Upper lobe of left lung (tissue), 6 donors: ENCODE measurements at places on chromosomes 11 and 22. TPM values are rescaled to one million over a fixed set of nuclear protein-coding genes. Genes with fewer than 3 reads are reported as not detected.
A peak's percentile ranks its signal among the peaks of the same experiment; 100 is the strongest.

SHANK2 gene
- 277 TPM for total RNA-seq

NCF4 gene
- 28.2 TPM for total RNA-seq

OTOG gene
- total RNA-seq = not detected

GGTLC2 gene
- total RNA-seq = 5.2 TPM

DNA sequence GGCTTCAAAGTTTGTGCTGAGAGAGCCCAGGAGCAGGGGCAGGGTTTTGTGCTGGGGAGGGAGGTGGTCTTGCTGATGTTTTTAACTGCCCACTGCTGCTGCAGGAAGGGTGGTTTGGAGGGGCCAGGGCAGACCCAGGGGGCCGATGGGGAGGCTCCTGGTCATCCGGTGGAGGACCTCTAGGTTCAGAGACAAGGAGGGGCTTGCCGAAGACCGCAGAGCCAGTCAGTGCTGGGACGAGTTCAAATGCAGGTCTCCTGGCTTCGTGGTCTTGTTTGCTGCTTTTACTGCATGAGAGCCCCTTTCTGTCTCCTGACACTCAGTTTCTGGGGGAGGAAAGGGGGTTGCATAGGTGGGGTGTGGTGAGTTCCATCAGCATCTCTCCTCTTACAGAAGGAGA lies 26.0 kb downstream of the CACNA1I start:
- DNase-seq = no peak

DNA sequence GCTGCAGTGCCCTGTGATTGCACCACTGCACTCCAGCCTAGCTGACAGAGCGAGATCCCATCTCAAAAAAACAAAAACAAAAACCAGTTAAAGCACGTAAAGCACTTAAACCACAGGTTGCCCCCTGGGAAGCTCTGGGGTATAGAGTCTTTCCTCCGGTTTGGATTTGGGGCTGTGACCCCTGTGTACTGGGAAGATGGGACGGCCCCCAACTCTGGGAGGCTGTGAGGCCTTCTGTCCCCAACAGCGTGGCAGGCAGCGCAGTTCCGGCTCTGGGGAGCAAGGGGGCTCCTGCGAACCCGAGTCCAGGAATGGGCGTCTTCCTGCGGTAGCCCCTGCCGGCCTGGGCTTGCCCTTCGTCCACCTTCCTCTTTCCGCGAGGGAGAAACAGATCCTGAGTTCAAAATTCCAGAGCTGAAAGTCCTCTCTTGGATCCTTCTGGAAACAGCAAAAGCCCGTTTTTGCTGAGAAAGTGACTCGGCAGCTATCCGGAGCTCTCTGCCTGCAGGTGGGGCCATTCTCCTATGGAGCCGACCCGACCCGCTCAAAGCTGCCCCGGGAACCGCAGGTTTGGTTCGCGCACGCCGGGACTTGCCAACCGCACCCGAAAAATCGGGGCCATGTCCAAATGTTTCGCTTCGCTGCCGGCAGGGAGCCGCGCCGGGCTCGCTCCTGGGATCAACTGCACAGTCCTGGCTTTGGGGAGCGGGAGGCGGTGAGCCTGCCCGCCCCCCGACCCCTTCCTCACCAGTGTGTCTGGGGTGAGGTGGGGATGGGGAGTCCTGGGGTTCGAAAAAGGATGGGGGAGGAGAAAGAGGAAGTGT lies 36.3 kb upstream of the POLA2 start:
- peak; percentile 87 for DNase-seq

- no peak for DNase-seq
These were observed 3.0 kb downstream of the RASSF10 start for GRCh38 chr11:13012056-13012661.

- DNase-seq = no peak
These were observed 97.2 kb downstream of the PIWIL4 start for GRCh38 chr11:94664346-94664745.

GRCh38 chr11:77370217-77370616 lies 68.7 kb upstream of the GDPD4 start:
- no peak for DNase-seq

DNA sequence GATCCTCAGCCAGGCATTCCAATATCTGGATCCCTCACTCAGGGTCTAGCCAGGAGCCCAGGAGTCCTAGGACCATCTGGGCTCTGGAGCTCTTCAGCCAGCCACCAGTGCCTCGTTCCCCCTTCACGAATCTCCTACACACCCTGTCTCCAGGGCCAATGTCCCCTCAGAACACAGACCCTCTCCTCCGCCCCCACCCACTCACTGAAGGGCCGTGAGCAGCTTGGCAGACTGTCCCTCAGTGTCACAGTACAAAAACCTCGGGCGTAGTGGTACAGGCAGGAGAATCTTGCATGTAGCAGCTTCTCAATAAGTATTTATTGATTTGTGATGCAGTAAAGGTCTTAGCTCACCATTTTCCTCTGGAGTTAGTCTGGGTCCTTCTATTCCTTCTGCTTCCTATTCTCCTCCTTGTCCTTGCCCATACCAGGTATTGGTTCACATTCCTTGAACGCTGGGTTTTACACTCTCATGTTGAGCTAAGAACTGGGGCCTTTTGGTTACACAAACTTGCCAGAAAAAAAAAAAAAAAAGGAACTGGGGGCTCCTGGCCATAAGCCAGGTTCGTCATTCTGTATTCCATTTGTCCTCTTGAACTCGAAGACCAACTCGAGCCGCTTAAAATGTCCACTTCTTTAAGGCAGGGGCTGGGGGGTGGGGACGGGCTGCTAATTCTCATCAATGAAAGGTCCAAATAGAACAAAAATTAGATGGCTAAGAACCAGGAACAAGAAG lies 2.3 kb downstream of the CXCR5 start:
- DNase-seq = no peak

GRCh38 chr11:1651411-1651980 lies 21.9 kb downstream of the KRTAP5-5 start:
- DNase-seq = no peak

DNA sequence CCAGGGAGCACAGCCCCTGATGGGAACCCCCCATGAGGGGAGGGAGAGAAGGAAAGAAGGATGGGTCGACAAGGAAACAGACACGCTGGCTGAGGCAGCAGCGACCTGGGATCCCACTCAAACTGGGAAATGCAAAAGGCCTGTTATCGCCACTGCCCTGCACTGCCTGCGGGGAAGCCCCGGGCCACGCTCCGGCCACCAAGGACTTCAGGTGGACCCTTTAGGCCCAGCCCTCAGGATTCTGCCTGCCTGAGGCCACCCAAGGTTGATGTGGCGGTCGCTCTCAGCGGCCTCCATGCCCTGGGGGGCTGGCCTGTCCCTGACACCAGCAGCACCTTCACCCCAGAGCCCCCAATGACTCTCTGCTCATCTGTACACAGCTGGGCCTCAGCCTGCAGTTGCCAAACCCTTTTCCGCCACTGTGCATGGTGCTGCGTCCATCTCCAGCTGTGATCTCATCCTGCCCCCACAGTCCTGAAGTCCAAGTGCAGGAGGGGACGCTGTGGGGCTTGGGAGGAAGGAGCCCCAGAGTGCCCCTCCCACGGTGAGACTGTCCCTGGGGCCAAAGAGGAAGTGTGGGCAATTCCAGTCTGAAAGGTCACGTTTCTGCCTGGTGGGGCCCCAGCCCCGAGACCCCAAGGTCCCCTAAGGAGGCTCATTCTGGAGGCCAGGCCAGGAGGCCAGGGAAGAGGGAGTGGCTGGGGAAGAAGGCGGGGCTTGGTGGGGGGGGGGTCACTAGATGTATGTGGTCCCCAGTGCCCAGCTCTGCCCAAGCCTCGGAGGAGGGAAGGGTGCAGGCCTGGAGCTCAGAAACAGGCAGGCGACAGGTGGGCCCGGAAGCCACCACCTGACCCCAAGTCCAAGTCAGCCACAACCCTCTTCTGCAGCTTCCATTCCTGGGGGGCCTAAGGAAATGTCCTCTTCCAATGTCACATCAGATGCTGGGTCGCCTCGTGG lies 31.6 kb downstream of the OSBPL5 start:
- DNase-seq = peak; percentile 54

DNA sequence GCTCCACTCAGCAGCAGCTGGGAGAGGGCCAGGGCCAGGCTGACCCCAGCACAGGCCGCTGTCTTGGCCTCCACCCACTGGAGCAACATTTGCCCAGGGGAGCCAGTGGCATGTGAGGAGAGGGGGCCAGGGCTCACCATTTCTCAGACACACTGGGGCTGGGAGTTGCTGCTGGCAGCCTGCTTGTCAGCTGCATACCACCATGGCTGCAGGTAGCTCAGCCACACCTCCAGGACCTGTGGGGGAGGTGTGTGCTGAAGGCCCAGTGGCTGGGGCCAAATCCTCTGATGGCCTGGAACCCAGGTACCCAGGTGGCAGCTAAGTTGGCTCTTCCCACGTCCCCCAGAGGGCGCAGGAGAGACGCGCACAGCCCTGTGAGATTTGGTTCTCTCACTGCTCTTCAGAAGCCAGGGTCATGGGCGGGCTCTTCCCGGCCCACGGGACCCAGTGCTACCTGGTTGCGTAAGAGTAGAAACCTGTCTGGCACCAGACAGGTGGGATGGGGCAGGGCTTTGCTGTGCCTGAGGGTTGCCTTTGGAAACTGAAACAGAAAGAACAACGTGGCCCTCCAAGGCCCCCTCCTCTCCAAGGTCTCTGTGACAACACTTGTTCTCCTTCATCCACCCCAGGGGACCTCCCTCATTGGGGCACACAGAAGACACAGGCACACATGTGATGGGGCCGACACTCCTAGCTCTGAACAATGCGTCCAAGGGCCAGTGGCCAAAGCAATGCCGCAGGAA lies 98.8 kb downstream of the MED15 start:
- DNase-seq = no peak

DNA sequence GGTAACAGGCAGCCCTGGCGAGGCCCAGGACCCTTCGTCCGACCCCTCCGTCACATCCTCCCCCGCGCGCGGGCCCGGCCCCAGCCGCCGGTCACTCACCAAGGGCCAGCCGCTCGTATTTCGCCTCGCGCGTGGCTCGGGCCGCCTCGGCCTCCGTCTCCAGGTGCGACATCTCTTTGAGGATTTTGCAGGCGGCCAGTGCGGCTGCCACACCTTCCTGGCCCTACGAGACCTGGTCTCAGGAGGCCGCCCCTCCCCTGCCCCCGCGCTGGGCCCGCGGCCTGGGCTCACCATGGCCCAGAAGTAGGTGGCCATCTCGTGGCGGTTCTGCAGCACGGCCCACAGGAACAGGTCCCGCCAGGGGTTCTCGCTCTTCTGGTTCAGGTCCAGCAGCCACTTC lies 14.1 kb downstream of the TSSC4 start:
- peak; percentile 86 for DNase-seq

GRCh38 chr11:73344191-73344607 lies 32.0 kb upstream of the RELT start:
- no peak for DNase-seq

DNA sequence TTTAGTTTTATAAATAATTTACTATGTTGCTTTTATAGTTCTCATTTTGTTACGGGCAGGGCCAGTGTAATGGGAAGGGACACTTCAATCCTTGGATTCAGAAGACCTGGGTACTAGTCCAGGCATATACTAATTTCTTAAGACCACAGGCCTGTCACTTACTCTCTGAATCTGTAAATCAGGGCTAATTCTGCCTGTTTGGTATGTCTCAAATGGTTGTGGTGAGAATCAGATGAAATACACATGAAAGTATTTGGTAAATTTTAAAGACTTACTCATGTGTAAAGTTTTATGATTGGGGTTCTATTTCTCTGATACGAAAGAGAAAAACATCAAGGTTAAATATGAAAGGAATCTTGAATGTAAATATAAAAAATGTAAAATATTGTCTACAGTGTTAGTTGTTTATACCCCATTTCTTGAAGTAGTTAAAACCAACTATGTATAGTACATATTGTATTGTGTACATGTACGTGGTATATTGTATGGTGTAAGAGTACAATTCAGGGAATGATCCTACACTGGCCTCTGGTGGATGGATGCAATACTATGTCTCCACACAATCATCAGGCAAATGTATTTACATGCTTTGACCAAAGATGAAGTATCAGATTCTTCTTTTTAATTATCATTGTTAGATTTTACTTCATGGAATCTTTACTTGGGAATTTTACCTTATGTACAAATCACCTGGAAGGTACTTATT lies 24.5 kb upstream of the RAG2 start:
- no peak for DNase-seq

DNA sequence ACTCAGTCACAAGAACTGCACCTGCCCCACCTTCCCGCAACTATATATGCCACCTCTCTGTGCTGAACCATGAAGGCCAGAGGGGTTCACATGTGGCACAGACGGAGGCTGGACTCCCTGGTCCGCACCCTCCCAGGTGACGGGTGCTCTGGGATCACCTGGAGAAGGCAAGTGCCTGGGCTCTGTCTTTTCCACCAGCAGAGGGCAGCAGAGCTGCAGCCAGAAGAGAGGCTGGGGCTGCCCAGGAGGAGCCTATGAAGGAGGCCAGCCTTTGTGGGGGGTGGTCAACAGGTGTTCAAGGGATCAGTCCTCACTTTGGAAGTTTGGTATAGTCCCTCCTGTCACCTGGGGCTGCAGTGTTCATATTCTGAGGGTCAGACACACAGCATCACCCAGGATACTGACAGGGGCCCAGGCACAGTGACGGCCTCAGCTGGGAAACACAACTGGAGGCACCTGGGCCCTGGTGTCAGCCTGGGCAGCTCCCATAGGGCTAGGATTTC lies 39.2 kb upstream of the IGLL5 start:
- DNase-seq = peak; percentile 23

GRCh38 chr11:1146365-1146764 lies 11.4 kb upstream of the MUC5AC start:
- DNase-seq = peak; percentile 76

DNA sequence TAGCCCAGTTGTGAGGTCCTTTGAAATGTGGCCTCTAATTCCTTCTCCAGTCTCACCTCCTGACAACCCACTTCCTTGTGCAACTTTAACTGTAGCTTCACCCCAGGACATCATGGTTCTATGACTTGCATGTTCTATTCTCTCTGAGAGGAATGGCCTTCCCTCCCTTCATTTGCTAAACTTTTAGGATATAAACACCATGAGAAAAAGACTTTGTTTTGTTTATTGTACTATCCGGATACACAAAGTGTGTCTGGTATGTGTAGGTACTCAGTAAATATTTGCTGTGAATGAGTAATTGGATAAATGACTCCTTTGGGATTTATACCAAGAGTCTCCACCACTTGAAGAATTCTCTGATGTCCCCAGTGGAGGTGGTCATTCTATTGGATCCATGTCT lies 547.6 kb downstream of the INSC start:
- no peak for DNase-seq

DNA sequence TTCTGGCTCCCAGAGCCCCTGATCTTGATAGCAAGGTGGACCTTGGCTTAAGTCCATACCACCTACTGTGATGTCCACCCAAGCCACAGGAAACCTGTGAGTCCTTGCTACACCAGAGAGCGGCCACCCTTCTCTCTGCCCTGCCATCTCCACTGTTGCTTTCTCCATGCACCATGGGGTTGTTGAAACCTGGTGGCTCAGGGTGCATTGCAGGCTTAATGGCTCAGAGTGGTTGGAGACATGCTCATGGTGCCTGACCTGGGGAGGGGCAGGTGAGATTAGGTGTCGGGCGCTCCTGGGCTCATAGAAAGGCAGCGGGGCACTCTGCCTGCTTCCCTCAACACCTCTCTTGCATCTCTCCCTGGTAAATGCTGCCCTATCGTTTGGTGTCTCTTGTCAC lies 25.0 kb upstream of the CACNG2 start:
- no peak for DNase-seq

GRCh38 chr11:6572215-6572614 lies 31.2 kb downstream of the RRP8 start:
- DNase-seq = no peak
